ELF-1 (cell line): ENCODE measurements at places on chromosomes 4 and X.

- peak; percentile 17 for DNase-seq
Observed at GRCh38 chrX:140525448-140525847, 20.6 kb upstream of the SOX3 start.

- DNase-seq: peak; percentile 48
Observed at GRCh38 chr4:87011340-87012034, 76.7 kb downstream of the AFF1 start.

DNA sequence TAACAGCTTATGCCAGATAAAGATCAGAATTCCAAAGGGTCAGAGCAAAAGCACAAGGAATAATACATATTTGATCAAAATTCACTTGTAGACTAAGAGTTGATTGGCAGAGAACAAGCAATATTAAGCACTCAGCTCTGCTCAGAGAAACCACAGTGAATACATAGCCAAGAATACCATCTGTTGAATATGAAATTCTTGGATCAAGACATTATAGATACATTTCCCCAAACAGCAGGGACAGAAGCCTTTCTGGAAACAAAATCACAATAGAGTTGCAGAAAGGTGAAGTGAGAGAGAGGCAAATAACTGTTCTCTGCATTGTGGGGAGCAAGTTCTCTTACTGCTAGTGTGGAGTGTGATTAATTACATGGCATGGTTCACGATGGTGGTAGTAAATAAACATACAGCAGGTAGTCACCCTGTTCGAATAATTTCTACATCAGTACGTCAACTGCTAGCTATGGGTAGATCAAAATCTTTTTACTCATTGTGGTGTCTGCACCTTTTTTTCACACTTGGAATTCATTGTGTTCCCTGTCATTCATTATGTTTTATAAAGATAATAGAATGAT is 366.7 kb downstream of the PCDH7 start:
- no peak for DNase-seq

- no peak for DNase-seq
Observed at GRCh38 chr4:167614866-167615265, 380.6 kb upstream of the SPOCK3 start.

DNA sequence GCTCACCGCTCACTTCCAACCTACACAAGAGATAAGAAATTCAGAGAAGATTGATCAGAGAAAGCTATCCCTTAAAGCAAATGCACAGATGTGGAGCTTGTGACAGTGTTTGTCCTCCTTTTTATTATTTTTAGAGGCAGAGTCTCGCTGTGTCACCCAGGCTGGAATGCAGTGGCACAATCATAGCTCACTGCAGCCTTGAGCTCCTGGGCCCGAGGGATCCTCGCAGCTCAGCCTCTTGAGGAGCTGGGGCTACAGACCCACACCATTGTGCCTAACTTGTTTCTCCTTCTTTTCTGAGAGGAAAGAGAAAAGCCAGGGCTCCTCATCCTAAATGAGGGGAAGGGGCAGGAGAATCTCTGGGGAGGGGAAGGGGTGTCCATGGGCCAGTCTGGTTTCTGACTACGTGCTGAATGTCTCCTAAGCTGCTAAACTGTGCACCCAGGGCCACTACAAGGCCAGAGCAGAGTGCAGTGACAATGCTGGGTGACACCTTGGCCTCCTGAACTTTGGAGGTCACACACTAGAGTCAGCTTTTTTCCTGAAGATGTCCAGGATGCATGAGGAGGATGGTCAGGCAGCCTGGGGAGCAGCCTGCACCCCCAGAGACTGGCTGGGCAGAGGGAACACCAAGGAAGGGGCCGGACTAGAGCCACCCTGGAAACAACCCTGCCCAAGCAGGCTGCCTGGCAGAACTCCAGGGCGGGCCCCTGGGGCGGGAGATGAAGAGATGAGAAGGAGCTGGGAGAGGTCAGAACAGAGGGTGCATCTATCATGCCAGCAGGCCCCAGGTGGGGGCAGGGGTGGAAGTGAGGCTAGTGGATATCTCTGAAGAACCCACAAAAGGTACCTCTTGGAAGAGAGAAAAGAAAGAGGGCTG is 55.5 kb upstream of the PROM1 start:
- no peak for DNase-seq

DNA sequence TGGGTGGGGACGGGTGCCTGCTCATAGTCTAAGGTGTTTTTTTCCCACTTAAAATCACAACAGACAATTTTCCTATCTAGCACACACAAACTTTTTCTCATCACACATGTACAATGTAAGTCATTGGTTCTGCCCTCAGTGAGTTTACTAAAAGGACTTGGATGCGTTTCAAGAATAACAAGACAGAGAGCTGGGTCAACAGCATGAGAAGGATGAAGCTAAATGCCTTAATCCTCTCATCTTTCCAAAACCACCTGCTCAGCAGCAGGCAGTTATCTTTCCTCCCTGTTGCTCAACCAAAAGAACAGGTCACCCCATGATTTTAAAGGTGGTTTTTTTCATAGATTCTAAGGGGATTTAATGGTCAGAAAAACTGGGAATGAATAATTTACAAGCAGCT is 40.1 kb downstream of the OFD1 start:
- DNase-seq: no peak

GRCh38 chr4:70057651-70058050 is 7.4 kb downstream of the HTN1 start:
- no peak for DNase-seq
